ENCODE measurements at places on chromosomes 3 and 15.

DNA sequence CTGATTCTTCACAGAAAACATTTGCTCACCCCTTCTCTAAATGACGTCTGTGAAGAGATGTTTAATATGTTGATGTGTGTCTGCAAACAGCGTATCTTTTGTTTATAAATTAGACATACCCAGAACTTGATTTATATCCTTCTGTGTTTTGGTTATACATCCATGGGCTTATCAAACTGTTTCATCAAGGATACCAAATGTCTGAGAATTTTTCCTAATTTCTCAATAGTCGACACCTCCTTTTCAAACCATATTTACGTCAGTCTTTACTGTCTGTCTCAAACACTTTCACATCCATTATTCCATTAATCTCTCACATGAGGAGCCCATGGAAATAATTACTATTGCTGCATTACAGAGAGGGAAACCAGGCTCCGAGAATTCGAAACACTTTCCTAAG lies 85.4 kb downstream of the FGF12 start:
- DNase-seq: no peak

DNA sequence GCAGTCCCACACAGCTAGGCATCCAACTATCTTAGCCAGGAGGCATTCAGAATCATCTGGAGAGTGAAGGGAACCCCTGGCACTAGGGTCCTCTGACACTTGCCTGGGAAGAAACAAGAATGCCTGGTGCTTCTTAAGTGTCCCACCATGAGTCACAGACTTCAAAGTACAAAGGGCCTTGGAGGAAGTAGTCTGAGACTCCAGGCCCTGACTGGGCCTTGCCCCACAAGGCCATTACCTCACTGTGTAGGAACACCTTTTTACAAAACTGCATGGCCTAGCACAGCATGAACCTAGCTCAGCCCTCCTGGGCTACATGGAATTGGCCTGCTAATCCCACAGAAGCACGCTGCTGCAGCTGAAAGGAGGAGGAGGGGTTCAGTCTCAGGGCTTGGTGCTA lies 104.5 kb upstream of the SLCO2A1 start:
- DNase-seq: no peak

- no peak for DNase-seq
These were observed 16.1 kb downstream of the MAP6D1 start for GRCh38 chr3:183809270-183809669.

DNA sequence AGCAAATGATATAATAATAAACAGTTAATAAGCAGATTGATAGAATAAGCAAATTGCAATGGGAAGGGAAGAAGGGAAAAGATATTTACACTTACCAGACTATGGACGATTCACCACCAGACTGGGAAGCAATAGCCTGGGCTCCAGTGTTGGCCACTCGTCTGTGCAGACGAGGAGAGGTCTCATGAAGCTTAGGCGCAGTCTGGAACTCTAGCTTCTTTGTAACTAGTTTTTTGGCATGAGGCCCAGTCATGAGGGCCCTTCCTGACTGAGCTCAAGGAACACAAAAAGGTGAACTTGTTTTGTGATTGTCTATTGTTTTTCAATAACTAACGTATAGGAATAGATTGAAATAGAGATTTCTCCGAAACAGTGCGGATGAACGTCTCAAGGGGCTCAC lies 63.3 kb upstream of the GATM start:
- no peak for DNase-seq

GRCh38 chr3:95029644-95030043 lies 966.8 kb downstream of the NSUN3 start:
- DNase-seq: no peak

DNA sequence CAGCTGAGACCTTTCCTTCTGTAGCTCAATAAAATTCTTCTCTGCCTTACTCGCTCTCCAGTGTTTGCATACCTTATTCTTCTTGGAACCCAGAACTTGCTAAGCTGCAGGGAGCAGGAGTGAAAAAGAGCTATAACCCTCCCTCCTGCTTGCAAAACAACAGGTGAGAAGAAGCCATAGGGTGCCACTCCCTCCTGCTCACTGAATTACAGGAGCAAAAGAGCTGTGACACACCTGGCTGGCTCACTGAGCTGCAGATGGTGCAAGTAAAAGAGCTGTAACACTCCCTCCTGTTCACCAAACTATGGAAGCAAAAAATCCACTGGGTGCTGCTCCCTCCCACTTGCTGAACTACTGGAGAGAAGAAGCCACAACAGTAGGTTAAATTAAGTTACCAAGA lies 44.2 kb upstream of the C2CD4B start:
- no peak for DNase-seq

GRCh38 chr3:46298871-46299607 lies 54.9 kb upstream of the CCR2 start:
- DNase-seq: no peak

DNA sequence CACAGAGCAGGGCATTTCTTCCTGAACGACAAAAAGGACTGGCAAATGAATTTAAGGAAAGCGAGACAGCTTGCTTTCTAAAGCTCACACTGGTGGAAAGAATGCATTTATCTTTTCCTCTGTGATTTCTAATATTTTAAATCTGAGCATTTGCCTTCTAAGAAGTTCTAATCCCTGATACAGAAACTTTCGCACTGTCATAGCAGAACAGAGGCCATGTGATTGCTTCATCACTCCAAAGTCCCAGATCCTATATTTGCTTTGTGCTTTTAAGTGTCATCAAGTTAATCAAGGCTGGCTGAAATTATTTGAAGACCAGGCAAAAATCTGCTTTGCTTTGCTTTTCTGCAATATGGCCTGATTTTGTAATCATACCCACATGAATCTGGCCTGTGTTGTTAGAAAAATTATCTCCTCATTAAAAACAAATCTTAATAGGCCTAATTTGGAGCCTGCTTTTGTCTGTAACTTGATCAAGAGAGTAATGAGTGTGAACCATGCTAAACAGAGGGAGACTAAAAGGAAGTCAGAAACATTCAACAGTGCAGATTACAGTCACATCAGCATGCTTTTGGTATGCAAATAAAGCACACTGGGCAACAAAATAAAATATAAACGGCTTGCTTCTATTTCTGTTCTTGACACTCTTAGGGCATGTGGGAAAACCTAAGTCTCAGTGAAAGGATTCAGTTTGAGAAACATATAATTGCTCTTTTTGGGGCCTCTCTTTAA lies 178.2 kb upstream of the ADAMTS9 start:
- DNase-seq: no peak

GRCh38 chr15:85149465-85150129 lies 167.9 kb downstream of the PDE8A start:
- DNase-seq: no peak

- DNase-seq: no peak
These were observed 352.7 kb downstream of the TIGIT start for GRCh38 chr3:114646526-114646925.

DNA sequence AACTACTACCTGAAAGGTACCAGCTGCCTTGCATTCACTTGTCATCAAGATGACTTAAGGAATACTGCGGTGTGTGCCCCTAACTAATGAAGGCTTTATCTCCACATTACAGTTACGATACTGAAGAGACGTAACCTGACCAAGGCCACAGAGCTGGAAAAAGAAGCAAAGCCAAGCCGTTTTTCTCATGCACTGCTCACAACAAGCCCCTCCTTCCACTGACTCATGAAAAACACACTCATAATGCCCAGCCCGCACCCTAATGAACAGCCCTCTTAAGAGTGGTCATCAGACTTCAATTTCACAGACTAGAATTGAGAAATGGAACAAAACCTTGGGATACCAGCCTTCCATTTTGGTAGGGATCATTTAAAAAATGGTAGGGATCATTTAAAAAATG lies 11.6 kb downstream of the PSMD6 start:
- DNase-seq: no peak

- DNase-seq: no peak
These were observed 26.7 kb upstream of the OR5K4 start for GRCh38 chr3:98326945-98327344.

DNA sequence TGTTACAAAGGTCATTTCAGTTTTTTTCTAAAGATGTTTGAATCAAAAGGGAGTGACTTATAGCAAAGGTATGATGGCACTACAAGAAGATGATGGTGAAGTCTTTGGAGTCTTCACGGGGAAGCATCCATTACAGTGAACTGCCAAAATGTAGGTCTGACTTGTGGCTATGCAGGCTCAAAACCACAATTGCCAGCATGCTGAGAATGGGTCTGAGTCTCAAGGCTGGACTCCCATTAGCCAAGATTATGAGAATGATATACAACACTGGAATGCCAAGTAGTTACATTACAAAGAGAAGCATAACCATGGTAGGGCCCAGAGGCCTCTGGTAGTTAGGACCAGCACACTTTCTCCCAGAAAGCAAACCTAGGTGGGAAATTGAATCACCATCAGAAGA lies 194.2 kb downstream of the MTHFS start:
- no peak for DNase-seq

DNA sequence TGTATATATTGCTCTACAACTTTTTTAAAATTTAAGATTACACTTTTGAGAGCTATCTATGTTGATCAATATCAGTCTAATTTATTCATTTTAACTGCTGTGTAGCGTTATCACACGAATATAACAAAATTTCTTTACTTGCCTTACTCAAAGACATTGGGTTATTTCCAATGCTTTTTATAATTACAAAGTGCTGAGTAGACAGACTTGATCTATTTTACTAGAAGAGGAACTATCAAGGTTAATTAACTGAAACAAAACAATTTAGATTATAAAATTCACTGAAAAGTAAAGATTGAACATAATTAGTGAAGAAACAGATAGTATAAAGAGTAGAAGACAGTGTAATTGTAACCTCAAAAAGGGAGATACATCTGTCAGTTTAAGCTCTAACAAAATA lies 105.5 kb downstream of the TGFBR2 start:
- DNase-seq: no peak

DNA sequence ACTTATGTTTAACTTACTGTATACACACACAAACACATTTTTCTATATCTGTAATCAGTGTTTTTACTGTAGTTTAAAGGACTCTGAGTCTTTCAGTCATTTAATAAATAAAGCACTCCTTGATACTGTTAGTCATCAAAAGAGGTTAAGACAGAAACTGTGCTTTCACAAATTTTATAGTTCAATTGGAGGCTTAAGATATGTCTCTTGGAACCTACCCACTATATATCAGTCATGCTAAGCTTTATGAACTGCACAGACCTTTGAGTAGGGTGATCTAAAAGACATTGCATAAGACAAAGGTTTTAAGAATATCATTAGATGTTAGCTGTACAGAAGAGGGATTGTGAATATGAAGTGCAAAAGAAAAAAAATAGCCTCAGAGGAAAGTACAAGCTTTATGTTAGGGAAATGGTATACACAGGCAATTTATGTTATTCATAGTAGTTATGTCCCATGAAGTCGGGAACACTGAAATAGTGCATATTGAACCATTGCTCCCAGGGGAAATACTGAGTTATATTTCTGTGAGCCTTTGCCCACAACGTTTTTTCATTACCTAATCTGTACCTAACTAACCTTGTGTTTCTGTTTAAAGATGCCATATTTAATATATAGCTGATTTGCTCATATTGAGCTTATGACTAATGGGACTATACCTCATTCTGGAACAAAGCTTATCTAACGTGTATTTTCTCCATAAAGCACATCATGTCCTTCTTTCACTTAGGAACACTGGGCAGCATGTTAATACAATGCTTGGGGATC lies 19.7 kb downstream of the CHMP2B start:
- no peak for DNase-seq

- no peak for DNase-seq
These were observed 3.6 kb upstream of the EIF4E3 start for GRCh38 chr3:71728632-71729342.

GRCh38 chr3:116260491-116260890 lies 184.8 kb downstream of the LSAMP start:
- no peak for DNase-seq

- DNase-seq: no peak
These were observed 66.9 kb downstream of the BFSP2 start for GRCh38 chr3:133466531-133467386.

DNA sequence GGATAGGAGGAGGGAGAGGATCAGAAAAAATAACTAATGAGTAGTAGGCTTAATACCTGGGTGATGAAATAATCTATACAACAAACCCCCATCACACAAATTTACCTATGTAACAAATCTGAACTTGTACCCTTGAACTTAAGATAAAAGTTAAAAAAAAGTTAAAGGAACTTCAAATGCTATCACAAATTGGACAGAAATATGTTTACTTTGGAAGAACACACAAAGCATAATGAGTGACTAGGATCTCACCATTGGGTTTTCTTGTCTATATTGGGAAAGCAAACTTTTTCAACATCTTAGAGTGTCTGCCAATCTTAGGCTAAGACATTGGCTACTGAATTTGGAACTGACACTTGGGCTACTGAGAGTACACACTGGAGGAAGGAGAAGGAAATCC lies 140.4 kb downstream of the THRB start:
- DNase-seq: no peak

DNA sequence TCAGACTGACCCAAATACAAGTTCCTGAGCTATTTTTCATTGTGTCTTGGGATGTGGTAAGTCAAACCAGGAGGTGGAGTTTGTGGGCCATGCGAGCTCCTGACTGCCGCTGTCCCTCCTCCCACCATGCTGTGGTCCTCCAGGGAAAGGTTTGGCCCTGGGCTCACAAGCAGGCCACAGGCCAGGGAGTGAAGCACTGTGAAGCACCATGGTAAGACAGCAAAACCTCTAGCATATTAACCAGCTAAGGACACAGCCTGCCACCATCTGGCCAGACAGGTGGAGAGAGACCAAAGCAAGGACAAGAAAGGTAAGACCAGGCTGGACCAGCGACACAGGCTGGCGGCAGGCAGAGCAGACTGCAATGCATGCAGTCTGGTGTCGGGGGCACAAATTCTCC lies 15.3 kb downstream of the RAB43 start:
- no peak for DNase-seq
